Stimulated activated CD4-positive, alpha-beta T cell treated with anti-CD3 and anti-CD28 coated beads, Interleukin-15, amount 100 ng/mL, for 1 hour (primary cell): ENCODE measurements at places on chromosomes 7 and 10.

DNA sequence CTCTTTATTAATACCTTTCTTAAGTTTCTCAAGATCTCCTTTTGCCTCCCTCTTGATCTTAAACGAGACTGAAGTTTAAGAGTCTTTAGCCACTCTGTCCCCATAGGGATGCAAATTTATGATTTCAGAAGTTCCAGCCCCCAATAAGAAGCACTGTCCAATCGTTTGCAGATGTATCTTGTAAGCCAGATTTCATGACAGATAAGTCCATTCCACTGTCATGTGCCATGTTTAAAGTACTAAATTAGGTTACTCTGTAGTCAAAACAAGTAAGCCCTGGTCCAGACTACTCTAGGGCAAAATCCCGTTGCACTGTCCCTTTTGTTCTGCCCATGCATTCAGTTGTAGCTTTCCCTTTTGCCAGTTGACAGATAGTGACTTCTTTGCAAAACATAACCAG, 157.2 kb upstream of the KAT6B start:
- no peak for DNase-seq

GRCh38 chr7:30979027-30979426, 15.3 kb downstream of the GHRHR start:
- no peak for DNase-seq

DNA sequence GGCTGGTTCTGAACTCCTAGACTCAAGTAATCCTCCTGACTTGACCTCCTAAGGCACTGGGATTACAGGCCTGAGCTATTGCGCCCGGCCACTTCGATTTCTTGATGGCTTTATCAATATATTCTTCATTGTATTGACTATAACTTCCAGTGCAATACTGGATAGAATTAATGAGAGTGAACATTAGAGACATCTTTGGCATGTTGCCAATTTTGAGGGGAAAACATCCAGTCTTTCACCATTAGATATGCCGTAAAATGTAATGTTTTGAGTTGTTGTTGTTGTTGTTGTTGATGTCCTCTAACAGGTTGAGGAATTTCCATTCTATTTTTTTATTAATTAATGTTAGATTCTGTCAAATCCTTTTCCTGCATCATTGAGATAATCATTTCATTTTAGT, 578.9 kb downstream of the ZWINT start:
- no peak for DNase-seq

DNA sequence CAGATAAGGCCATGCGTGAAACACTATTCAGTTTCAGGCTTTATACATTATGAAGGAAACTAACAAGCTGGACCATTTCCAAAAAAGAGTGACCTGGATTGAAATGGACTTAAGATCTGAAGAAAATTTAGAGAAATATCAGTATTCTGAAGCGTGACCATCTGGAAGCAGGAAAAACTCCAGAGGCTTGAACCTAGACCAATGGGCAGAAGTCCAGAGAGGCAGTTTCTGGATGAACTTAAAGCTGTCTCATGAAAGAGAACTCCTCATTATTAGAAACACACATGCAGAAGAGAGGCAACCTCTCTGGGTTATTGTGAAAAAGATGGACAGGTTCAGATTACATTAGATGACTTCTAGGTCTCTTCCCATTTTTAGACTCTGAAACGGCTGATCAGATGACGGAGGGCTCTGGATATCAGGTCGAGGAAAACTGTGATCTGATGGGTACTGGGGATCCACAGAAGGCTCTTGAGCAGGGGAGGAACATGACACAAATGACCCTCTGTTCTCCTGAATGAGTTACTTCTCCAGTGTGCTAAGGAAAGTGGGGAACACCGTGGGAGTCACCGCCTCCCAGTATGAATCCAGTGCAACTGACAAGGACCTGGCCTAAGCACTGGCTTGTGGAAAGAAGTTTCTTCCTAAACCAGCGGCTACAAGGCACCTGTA, 116.5 kb downstream of the SPDYE5 start:
- DNase-seq = no peak

- no peak for DNase-seq
These were observed 131.3 kb downstream of the ANK3 start for GRCh38 chr10:60258429-60258797.

GRCh38 chr7:123460616-123461015, 73.8 kb downstream of the IQUB start:
- no peak for DNase-seq

GRCh38 chr7:92982928-92983327, 134.9 kb downstream of the SAMD9 start:
- DNase-seq = no peak

DNA sequence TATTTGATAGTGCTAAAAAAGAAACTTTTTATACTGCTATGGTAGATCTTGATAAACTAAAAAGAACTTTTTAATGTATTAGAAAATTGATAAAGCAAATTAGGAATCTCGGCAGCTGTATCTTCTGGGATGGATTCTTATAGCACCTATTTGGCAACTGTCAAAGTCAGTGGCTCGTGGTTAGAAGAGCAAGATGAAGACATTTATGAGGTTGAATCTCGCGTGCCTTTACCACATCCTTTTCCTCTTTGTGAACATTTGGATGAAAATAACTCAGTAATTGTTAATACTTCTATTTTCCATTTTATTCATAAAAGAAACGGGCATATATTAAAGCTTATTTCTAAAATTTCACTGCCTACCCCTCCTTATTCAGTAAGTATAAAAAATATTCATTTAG, 76.2 kb downstream of the CYP51A1 start:
- no peak for DNase-seq

- DNase-seq = no peak
These were observed 171.4 kb upstream of the HABP2 start for GRCh38 chr10:113381416-113381815.

DNA sequence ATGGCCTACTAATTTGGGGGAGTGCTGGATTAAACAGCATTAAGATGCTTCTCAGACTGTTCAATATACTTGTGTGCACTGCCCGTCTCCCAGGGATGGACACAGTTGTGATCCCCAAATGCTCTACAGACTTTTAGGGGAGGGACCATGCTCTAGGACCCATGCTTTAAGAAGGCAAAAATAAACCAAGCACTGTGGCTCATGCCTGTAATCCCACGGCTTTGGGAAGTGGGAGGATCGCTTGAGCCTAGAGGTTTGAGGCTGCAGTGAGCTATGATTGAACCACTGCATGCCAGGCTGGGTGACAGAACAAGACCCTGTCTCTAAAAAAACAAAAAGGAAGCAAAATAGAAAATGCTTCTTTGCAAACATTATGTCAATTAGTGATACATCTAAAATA, 102.6 kb downstream of the VOPP1 start:
- no peak for DNase-seq
